ENCODE measurements at places on chromosomes 11 and 22.

DNA sequence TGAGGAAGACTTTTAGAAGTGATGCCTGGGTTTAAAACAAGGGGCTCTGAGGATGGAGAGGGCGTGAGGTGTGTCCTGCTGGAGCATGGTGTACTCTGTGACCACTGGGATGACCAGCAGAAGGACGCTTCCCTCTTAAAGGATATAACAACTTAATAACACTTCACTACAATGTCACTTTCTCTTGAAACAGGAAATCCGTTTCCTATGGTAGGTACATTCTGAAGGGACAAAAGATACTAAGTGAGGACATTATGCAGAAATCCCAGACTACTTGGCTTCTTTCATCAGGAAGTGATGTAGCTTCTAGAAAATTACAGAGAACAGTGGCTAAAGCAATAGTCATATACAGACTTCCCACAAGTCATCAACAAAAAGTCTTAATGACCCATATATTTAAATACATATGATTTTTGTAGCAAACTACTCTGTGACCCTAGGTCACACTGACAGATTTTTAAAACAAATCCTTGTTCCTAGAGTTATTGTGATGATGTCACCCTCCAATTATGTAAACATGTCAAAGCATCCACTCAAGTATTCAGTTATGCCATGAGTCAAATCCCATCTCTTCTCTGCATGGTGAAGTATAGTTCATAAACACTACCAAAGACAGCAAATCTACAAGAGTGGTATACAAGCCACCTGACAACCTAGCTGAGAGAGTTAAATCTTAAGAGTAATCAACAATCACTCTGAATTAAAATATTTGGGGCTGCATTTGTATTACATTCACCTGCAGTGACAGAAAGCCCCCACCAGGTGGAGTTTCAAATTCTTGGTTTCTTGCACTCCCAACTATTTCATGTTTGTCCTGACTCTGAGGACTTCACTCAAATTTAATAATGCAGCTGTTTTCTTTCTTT, 32.8 kb downstream of the PITPNB start:
- DNase-seq = no peak

DNA sequence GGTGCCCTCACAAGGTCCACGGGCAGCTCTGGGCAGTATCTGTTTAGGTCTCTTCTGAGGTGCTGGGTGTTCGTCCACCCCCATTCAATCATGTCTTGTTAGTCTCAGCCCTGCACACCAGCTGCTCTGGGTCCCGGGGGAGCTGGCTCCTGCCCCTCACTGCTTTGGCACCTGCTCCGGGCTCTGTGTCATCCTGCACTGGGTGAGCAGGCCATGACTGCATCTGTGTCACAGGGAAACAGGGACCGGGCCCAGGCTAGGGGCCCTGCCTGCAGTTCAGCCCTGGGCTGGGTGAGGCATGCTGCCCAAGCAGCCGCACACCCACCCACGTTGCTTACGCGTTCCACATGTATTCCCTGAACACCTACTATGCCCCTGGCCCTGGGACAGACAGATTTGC, 43.9 kb downstream of the ELFN2 start:
- no peak for DNase-seq

DNA sequence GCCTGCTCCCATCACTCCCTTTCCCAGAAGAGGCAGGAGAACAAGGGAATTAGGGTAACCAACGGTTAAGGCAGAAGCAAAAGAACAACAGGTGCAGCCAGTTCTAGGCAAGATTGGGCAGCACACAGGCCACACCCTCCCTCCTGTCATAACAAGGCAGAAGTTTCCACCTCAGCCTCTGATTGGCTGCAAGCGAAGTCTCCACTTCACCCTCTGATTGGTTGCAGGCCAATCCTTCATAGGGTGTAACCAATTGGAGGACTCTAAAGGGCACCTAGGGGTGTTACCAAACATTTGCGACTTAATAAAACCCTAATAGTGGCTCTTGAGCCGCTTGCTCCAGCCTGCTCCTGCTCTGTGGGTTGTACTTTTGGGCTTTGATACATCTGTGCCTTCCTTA, 153.8 kb downstream of the CACNA1I start:
- DNase-seq = no peak

GRCh38 chr11:19558189-19558986, 154.2 kb upstream of the NAV2 start:
- DNase-seq = peak; percentile 50

DNA sequence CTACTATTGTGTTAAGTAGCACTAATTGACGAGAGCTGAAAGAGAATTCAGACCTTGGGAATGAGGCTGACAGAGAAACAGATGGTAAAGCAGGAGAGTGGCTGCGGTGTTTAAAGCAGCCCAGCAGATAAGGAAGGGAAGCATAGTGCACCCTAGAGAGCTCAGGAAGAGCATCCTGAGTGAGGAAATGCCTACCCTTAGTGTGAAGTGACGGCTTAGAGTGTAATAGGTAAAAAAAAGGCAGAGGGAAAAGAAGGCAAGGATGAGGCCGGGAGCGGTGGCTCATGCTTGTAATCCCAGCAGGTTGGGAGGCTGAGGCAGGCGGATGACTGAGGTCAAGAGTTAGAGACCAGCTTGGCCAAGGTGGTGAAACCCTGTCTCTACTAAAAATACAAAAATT, 22.4 kb upstream of the ETS1 start:
- no peak for DNase-seq

GRCh38 chr11:120858740-120859139, 165.2 kb upstream of the TBCEL start:
- DNase-seq = no peak

GRCh38 chr11:10683429-10683828, 10.1 kb downstream of the IRAG1 start:
- DNase-seq = no peak

- no peak for DNase-seq
Observed at GRCh38 chr11:60905551-60906113, 753 bp downstream of the PRPF19 start.

- no peak for DNase-seq
Observed at GRCh38 chr22:24177045-24177444, 4.2 kb upstream of the SUSD2 start.

GRCh38 chr11:27022659-27023251, 17.9 kb upstream of the BBOX1 start:
- no peak for DNase-seq

DNA sequence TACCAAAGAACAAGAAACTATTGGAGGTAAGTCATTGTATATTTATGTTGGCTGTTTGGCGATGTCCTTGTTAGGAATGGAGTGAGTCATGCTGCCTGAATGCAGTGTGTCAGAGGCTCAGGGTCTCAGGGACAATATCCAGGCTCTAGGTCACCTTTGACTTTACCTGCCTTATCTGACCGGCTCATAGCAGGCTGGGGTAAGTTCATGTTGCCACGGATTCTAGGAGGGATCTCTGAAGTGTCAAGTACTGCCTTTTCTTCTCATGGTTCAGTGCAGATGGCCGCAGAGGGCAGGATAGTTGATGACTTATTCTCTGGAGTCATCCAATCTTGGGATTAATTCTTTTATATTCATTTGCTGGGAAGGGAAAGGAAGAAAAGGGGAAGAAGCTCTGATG, 53.2 kb downstream of the SPON1 start:
- no peak for DNase-seq

DNA sequence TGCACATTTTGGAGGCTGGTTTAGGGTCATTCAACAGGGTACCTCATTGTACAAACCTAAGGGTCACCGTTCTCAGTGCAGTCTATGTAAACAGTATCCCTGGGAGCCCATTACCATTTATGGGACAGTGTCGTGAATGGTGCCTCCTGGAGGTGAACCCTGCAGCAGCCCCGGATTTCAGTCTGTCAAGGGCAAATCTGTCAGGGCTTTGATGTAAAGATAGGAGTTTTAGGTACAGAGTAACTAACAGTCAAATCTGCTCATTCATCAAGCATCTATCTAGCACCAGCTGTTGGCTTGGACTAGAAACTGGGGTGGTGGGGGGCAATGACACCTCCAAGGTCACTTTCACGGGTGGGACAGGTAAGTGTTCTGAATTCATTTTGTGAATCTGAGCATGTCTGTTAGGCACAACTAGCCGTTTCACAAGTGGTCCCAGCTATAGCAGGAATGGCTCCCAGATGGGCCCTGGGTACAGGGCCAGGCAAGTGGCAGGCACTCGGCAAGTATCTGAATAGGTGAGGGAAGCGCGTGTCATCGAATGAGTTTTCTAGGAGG, 63.6 kb downstream of the PARVG start:
- DNase-seq = no peak

DNA sequence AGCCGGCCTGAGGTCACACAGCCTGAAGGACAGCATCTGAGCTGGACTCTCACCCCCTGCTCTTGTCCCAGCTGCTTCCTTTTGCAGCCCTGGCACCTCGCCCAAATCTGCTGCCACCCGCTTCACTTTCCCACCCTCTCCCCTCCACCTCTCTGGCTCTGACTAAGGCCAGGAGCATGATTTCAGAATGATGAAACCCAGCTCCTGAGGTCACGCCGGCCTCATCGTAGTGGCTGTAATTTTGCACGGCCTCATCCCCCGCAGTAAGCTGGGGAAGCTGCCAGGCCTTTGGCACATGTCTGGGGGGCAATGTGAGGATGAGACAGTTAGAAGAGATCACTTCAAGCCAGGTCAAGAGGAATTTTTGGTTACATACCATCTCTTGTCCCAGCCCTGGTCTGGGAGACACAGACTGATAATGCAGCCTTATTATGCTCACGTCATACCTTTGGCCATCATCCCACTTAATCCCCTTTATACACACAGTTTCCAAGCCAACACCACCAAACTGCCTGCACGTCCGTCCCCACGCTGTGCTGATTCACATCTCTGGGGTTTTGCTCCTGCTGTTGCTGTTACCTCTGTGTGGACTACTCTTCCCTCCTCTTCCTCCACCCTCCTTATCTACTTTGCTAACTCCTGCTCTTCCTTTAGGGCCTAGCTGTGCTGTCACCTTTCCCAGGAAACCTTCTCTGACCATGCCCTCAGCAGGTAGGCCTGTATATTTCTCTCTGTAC, 58.1 kb downstream of the CHRDL2 start:
- DNase-seq = no peak

GRCh38 chr11:61141601-61142028, 19.6 kb downstream of the VPS37C start:
- peak; percentile 98 for DNase-seq

- no peak for DNase-seq
Observed at GRCh38 chr11:47278058-47278457, 8.1 kb downstream of the MADD start.

- DNase-seq = no peak
Observed at GRCh38 chr22:29531419-29531818, 22.1 kb downstream of the THOC5 start.

GRCh38 chr11:73480677-73481076, 104.5 kb downstream of the RELT start:
- DNase-seq = no peak

DNA sequence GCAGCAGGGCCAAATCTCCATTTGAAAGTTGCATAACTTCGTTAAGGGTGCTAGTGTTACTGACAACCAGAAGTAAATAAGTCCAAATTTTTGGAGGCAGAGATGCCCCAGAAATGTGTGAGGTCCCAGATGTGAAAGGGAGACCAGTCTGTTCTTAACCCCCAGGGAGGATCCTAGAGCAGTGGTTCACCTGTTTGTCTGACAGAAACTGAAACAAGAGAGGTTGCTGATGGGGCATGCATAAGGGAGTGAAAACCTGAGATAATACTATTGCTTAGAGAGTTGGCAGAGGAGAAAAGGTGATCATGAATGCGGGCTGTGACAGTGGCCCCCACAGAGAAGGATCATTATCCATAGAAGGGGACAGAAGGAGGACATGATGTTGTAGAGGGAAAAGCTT, 3.8 kb downstream of the CBLIF start:
- no peak for DNase-seq

GRCh38 chr11:126465573-126466188, 110.2 kb downstream of the ST3GAL4 start:
- peak; percentile 75 for DNase-seq

DNA sequence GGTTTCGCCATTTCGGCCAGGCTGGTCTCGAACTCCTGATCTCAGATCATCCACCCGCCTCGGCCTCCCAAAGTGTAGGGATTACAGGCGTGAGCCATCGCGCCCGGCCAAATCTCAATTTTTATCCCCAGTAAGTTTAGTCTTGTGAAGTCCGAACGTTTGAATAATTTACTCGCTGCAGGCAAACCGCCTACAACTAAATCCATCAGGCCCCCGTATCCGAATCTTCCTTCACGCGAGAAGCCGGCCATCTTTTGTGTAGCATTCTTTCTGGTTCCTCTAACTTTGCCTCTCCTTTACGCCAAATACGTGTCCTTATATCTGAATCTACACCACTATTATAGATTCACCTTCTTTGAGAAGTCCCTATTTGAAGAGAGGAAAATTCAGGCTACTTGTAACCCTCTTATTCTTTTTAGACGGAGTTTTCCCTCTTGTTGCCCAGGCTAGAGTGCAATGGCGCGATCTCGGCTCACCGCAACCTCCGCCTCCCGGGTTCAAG, 581 bp upstream of the EIF3L start:
- peak; percentile 14 for DNase-seq

GRCh38 chr11:102599642-102600261, 25.4 kb downstream of the MMP20 start:
- DNase-seq = no peak

GRCh38 chr11:105673089-105673488, 63.2 kb downstream of the GRIA4 start:
- DNase-seq = no peak

DNA sequence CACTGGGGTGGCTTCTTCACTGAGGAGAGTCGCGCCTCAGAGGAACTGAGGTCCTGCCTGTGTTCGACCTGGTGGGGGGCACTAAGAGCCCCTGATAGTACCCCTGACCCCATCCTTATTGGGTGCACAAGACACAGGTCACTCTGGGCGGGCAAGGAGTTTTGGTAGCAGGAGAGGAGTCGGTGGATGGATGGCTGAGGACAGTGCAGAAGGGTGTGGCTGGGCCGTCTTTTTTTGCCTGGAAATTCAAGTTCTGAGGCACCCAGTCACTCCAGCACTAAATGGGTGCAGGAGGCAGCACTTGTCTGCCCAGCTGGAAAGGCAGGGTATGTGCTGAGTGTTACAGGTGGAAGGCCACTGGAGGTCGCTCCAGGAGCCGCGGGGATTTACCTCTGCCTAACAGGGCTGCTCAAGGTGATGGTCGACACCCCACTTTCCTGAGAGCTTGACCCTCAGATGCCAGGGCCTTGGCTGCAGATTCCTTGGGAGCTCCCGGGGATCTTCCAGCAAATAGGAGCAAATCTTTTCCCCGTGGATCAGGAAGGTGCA, 960 bp downstream of the TSSC4 start:
- no peak for DNase-seq

DNA sequence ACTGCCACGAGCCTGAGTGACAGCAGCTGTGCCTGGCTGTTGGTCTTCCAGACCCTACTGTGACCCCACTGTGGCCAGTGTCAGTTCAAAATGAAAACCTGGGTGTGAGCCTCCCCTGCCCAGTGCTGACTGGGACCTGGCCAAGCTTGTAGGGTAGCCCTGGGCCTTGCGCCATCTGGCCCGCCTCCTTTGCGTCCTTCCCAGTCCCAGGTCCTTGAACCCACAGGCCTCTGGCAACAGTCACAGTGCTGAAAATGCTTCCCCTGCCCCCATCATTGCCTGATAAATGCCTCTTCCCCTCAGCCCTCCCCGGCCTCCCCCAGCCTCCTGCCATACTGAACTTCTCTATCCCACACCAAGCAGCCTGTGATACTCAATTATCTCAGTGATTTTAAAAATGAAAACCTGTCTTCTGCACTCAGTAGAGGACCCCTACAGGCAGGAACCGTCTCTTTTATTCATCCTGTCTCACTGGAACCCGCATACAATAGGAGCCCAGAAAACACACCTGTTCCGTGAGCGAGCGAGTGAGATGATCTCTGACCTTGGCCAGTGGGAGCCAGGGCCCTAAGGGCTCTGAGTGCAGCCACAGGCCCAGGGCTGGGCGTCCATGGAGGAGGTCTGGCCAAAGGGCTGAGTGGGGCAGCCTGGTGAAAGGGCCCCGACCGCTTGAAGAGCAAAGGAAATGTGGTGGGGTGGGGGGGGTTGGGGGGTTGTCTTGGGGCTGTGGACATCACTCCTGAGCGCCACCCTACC, 49.7 kb upstream of the TTLL12 start:
- no peak for DNase-seq
